ENCODE measurements at places on chromosomes 7 and 10. TPM values are rescaled to one million over a fixed set of nuclear protein-coding genes. Genes with fewer than 3 reads are reported as not detected.

The NUTM2B gene
- total RNA-seq, result 0.86 TPM

DNA sequence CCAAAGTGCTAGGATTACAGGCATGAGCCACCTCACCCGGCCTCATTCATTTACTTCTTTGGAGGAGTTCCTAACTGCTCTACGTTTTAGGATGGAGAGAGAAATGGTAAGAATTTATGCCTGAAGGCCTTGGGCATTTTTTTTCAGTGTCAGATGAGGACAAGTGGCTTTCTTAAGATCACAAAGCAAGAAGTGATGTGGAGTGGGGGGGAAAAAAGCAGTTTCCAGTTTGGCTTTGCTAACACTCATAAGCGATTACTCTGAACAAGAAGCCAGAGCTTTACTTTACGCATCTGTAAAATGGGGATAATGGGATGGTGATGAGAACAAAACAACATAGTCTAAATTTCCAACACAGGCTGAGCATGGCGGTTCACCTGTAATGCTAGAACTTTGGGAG, 2.6 kb upstream of the PPIA start:
- DNase-seq, result no peak

DNA sequence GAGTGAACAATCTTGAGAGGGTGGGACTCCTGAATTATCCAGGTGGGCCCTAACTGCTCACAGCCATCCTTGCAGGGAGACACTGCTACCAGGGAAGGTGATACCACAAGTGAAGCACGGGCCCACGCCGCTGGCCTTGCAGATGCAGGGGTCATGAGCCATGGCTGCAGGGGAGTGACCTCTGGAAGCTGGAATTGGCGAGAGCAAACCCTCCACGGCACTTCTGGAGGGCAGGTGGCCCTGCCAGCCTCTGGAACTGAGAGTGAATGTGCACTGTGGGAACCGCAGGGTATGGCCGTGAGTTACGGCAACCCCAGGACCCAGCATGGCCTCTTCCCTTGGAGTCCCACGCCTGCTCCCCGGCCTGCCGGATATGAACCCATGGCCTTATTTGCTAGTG, 37.5 kb downstream of the STK32C start:
- peak; percentile 6 for DNase-seq

The SAP25 gene
- 1.9 TPM for total RNA-seq

- no peak for DNase-seq
Measured at GRCh38 chr10:95440756-95441546, 120.2 kb downstream of the SORBS1 start.

DNA sequence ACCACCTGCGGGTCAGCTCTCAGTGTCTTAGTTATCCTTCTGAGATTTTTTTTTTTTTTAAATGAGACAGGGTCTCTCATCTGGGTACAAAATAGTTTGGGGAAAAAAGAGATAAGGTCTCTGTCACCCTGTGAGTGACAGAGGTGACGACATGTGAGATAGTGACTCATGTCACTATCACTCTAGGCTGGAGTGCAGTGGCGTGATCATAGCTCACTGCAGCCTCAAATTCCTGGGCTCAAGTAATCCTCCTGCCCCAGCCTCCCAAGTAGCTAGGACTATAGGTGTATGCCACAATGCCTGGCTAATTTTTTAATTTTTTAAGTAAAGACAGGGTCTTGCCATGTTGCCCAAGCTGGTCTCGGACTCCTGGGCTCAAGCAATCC, 10.4 kb downstream of the BLVRA start:
- no peak for DNase-seq
